ENCODE measurements at places on chromosomes 3 and 15. TPM values are rescaled to one million over a fixed set of nuclear protein-coding genes. Genes with fewer than 3 reads are reported as not detected.

The NANOGP8 gene
- not detected for total RNA-seq

The SPINK8 gene
- not detected for total RNA-seq

The KLHL40 gene
- not detected for total RNA-seq

The SEMA5B gene
- total RNA-seq: not detected

The ALS2CL gene
- 1.9 TPM for total RNA-seq

The C15orf39 gene
- total RNA-seq: 117 TPM

The SUCNR1 gene
- total RNA-seq: not detected

The LRRC57 gene
- total RNA-seq: 26.6 TPM

The ST3GAL6 gene
- total RNA-seq: not detected

The MB21D2 gene
- 33.0 TPM for total RNA-seq

The ITIH1 gene
- not detected for total RNA-seq

The IL5RA gene
- total RNA-seq: not detected

The SPTBN5 gene
- 4.7 TPM for total RNA-seq

The UROC1 gene
- not detected for total RNA-seq

The P2RY12 gene
- not detected for total RNA-seq

The PFN2 gene
- total RNA-seq: 0.61 TPM

The CCDC50 gene
- 20.2 TPM for total RNA-seq

The TGM4 gene
- not detected for total RNA-seq

The C3orf85 gene
- not detected for total RNA-seq
